ENCODE measurements at places on chromosomes 2 and 18.

GRCh38 chr2:114700440-114700839 lies 258.0 kb downstream of the DPP10 start:
- DNase-seq, result no peak

DNA sequence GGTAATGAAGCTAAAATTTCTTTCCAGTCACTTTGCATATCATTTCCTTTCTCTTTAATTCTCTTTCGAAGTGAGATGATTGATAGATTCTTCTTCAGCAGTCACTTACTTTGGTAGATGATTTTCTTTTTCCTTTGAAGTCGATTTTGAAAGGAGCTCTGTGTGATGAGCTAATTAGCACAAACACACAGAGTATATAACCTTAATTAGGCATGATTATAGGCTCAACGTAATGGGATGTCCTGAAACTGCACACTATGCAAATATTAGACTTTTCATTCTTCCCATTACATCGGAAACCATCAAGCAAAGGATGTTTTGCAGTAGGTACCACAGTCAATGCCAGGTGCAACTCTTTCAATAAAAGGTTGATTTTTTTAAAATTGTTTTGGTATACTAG lies 6.4 kb upstream of the CTLA4 start:
- DNase-seq, result no peak

GRCh38 chr2:239600001-239600593 lies 199.3 kb upstream of the HDAC4 start:
- peak; percentile 30 for DNase-seq

DNA sequence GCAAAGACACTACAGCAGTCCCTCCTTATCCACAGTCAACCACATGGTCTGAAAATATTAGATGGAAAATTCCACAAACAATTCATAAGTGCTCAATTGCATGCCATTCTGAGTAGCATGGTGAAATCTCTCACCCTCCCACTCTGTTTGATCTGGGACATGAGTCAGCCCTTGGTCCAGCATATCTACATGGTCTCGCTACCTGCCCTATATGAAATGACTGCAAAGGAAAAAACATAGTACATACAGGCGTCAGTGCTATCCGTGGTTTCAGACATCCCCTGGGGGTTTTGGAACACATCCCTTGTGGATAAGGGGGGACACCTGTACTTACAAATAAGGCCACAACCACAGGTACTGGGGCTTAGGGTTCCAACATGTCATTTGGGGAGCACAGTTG lies 73.7 kb downstream of the CABLES1 start:
- no peak for DNase-seq

- no peak for DNase-seq
Observed at GRCh38 chr18:13463526-13464210, 245.1 kb downstream of the LDLRAD4 start.

DNA sequence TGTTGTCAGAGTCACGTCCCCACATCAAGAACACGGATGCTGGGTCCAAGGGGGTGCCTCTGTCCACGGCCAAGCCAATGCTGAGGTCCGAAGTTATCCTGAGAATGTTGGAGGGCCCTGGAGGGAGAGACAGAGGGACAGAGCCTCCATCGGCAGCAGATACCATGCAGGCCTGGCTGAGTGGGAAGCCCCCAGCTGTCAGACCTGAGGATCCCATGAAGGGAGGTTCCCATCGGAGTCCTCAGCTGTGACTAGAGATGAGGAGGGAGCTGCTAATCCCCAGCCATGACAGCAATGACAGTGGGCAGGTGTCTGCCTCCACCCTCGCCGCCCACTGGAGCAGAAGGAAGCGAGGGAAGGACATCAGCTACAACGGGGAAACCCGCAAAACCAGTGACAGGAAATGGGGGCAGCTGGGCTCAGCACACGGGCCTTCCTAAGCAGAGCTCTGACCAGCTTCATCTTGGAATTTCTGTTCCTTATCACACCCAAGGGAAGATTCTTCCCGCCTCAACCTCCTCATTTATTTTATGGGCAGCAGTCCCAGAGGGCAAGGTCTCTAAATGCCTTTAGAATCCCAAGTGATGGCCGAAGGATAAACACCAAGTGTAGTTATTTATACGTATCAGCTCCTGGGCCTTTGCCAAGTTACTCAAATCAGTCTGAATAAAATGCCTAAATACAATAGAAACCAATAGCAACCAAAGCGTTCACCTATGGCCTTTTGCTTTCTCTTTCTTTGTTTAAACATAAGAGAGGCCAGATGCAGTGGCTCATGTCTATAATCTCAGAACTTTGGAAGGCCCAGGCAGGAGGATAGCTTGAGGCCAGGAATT lies 32.2 kb downstream of the FAM178B start:
- no peak for DNase-seq

DNA sequence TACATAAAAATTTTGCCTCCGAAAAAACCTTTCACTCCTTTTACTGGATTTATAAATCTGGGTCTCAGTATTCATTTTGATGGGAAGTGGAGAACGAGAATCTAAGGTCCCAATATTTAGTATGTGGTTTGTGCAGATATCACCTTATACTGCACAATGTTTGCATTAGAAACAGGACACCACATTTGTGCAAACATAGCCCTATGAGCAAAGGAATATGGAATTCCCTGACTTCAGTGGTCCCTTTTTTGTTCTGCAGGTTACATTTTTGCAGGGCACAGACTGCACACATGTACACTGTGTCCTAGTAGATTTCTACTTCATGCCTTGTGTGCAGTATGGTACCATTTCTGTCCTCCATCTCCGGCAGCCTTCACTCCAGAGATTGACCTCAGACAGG lies 130.0 kb downstream of the CDH19 start:
- DNase-seq, result no peak

DNA sequence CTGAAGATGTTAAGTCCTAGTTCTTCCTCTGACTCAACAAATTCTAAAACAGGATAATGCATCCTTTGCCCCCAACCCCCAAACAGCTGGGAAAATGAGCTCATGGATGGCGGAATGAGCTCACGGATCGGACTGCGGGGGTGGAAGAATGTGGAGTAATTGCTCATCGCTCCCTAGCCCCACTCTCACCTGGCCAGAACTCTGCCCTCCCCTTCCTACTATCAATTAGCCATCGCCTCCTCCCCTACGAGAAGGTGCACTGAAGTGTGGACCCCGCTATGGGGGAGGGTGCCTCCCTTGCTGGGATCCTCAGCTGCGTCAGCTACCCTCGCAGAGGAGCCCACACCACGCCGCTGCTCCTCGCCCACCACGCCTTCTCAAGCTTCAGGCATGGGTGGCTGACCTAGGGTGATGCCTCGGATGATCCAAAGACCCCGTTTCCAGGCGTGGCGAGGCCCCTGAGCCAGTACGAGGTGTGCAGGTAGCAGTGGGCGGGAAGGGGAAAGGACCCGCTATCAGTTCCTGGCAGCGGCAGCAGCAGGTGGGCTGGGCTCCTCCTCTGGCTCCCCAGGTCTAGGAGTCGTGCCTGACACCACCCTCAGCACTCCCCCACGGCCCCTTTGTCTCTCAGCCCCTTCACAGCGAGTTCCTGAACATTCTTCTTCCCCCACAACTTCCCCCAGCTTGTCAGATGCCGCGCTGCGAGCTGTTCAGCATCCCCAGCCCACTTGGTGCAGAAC lies 82.1 kb upstream of the POMC start:
- no peak for DNase-seq

- no peak for DNase-seq
Observed at GRCh38 chr18:70047931-70048603, 100.4 kb upstream of the CD226 start.

DNA sequence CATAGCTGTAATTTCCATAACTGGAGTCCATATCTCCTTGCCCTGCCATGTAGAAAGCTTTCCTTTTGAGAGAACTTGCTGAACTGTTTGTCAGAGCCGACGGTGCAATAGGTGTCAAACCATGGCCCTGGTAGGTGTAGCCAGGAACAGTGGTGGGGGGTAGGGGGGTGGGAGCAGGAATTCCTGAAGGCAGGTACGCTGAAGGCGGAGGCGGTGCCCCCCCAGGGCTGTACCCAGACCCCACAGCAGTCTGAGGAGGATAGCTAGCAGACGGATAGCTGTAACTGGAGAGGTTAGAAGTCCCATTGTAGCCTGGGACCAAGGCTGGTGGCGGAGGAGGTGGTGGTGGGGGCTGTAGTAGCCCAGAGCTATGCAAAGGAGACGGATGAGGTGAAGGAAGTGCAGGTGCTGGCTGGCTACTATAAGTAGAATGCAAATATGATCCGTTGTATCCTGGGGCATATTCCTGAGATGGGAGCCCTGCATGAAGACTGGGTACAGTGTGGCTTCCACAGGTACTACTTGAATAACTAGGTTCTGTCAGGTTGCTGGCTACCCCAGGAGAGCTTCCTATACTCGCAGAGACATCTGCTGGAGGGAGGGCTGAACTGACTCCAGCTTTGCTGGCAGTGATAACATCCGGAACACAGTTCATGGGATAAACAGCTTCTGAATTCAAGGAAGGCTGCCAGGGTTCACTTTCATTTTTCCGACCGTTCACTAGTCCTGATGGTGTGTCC lies 124.8 kb downstream of the FIGN start:
- no peak for DNase-seq

- DNase-seq, result no peak
Observed at GRCh38 chr2:99677814-99678213, 188.0 kb upstream of the REV1 start.

All from breast epithelium (tissue), 4 donors.